ENCODE measurements at places on chromosomes 5 and 9.

GRCh38 chr9:87425202-87425601, 72.5 kb upstream of the DAPK1 start:
- no peak for DNase-seq

- DNase-seq, result no peak
Measured at GRCh38 chr5:123518111-123518510, 6.1 kb downstream of the CSNK1G3 start.

- DNase-seq, result no peak
Measured at GRCh38 chr5:147898875-147899401, 7.4 kb downstream of the C5orf46 start.

GRCh38 chr5:172347496-172348052, 64.0 kb upstream of the UBTD2 start:
- no peak for DNase-seq

GRCh38 chr5:124461941-124462340, 284.5 kb downstream of the ZNF608 start:
- DNase-seq, result peak; percentile 57

DNA sequence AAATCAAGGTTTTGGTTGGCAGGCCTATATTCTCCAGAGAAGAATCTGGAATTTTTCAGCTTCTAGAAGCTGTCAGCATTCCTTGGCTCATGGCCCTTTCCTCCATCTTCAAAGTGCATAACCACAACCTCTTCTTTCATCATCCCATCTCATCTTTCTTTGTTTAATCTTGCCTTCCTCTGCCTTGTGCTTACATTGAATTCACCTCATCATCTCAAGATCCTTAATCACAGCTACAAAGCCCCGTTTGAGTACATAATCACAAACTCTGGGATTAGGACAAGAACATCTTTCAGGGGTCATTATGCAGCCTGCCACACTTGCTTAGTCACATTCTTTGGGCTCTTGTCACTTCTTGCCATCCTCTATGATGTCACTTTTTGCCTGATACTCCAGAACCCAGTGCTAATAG, 130.3 kb downstream of the FOXD1 start:
- no peak for DNase-seq

- no peak for DNase-seq
Measured at GRCh38 chr5:1317921-1318565, 23.2 kb upstream of the TERT start.

DNA sequence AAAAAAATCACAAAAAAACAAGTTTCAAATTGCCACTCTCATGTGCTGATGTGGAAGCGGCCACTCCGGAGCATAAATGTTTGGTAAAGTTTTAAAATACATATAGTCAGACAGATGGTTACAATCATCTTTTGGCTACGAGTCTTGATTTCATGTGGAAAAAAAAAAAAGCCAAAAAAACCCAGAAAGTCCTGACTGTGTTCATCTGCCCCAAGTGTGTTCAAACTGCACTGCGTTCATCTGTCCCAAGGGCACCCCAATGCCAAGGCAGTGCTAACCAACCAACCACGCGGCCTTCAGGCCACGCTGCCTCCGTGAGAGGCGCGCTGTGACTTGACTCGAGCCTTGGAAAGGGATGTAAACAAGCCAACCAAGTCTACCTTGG, 127.1 kb downstream of the MYO10 start:
- no peak for DNase-seq

- no peak for DNase-seq
Measured at GRCh38 chr9:129027224-129027684, 877 bp downstream of the SH3GLB2 start.
